Hematopoietic multipotent progenitor cell treated with erythropoietin and hydrocortisone succinate and interleukin-3 and kit ligand, for 8 days (in vitro differentiated cells): ENCODE measurements at places on chromosomes 11 and 22.

DNA sequence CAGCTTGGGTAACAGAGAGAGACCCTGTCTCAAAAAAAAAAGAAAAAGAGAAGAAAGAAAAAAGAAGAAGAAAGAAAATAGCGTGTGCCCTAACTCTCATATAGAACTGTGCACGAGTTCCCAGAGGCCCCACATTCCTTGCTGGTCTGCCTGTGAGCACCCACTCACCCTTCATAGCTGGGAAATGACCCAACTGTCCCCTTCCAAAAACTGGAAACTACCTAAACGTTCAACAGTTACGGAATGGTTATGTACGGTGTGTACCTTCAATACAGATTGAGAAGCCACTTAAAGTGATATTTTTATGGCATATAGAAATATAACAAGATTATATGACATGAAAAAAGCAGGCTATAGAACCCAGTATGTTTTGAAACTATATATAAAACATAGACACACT lies 82.0 kb downstream of the PARVA start:
- DNase-seq: no peak

- DNase-seq: no peak
Observed at GRCh38 chr11:78737301-78737700, 162.6 kb upstream of the NARS2 start.

GRCh38 chr11:113188371-113188834 lies 126.0 kb upstream of the TTC12 start:
- no peak for DNase-seq

DNA sequence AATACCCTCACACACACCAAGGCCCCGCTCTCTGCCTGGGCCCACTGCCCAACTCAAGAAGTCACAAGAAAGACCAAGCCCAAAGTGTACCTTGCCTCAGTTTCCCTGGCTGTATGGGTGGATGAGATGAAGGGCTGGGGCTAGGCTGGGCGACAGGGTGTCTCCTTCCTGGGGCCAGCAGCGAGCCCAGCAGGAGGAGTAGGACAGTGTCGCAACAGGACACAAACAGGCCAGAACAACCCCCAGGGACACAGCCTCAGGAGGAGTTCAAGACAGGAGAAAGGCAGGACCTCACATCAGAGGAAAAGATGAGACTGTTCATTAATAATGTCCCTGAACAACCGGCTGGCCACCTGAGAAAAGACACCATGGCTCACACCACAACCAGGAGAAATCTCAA lies 13.3 kb downstream of the CSNK1E start:
- no peak for DNase-seq

DNA sequence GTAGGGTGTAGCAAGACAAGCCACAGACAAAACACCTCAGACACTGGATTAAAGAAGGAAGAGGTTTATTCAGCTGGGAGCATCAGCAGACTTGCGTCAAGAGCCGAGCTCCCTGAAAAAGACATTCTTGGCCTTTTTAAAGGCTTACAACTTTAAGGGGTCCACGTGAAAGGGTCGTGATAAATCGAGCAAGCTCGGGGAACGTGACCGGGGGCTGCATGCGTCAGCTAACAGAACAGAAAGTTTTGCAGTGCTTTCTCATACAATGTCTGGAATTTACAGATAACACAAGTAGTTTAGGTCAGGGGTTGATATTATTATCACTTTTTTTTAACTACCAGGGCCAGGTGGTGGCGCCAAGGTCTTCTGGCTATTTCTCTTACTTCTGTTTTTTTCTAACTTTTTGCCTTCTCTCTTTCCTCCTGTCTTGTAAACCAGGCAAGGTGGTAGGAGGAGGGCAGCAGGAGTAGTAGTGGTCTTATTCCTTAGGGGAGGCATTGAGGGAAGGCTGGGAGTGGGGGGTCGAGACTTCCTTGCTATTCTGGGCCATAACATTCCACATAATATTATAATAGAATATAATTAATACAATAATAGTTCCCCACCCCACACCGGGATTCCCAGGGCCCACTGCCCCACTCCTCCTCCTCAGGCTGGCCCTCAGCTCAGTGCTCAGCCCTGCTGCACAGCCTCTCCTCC lies 587 bp upstream of the ALDH3B1 start:
- peak; percentile 93 for DNase-seq

DNA sequence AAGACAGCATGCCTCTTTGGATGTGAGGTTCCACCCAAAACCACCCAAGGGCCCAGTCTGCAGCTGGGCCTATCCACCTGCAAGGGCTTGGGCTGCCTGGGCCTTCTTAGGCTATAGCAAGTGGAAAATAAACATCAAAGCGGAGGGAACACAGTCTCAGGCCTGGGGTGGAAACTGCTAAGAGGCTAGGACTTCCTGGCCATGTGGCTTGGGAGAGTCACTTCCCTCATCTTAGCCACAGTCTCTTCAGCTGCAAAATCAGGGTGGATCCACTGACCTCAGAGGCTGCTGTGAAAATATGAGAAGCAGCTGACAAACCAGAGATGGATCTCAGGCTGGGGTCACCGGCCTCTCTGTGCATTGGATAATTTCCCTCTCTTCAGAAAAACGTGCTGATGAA lies 30.6 kb upstream of the TFIP11 start:
- no peak for DNase-seq

- DNase-seq: peak; percentile 56
Observed at GRCh38 chr11:88552379-88553062, 215.0 kb upstream of the CTSC start.

GRCh38 chr22:46619240-46619829 lies 851 bp upstream of the GRAMD4 start:
- no peak for DNase-seq

DNA sequence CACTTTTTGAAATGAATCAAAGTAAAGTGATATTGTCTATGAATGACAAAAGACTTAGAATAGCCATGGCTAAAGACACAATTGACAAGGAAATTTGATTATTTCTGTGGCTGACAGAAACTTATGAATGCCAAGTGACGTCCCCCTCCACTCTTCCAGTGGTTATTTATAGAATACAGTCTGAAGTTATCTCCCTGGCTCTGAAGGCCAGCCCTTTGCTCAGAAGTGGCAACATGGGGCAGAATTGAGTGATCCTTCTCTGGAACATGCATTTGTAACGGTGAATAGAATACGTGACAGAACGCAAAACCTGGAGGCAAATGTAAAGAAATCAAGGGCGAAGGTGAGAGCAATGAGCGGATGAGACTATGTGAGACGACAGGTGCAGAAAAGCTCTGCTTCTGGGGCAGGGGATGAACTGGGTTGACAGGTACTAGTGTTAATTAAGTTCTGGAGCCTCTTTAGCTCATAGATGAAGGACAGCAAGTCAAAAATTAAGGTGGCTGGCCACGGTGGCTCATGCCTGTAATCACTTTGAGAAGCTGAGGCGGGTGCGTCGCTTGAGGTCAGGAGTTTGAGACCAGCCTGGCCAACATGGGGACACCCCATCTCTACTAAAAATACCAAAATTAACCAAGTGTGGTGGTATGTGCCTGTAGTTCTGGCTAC lies 585.7 kb upstream of the B3GAT1 start:
- no peak for DNase-seq

GRCh38 chr22:36286096-36286957 lies 33.4 kb downstream of the APOL1 start:
- DNase-seq: peak; percentile 74
